ENCODE measurements at places on chromosomes 6 and 20. TPM values are rescaled to one million over a fixed set of nuclear protein-coding genes. Genes with fewer than 3 reads are reported as not detected.

The TSPO2 gene
- not detected for total RNA-seq

The FAM83B gene
- total RNA-seq: not detected

The TSBP1 gene
- not detected for total RNA-seq

The CRNKL1 gene
- 35.9 TPM for total RNA-seq

The SLC16A10 gene
- total RNA-seq: not detected

The ADTRP gene
- 5.3 TPM for total RNA-seq

The HLA-DPA1 gene
- total RNA-seq: 0.65 TPM

The EYS gene
- 0.32 TPM for total RNA-seq

The CPXM1 gene
- total RNA-seq: 0.32 TPM

The MYL9 gene
- total RNA-seq: 1.7 TPM

The E2F1 gene
- 11.4 TPM for total RNA-seq

The FOXO3 gene
- 7.5 TPM for total RNA-seq
